ENCODE measurements at places on chromosomes 4 and X.

GRCh38 chr4:21596521-21596920 is 352.1 kb downstream of the KCNIP4 start:
- DNase-seq, result no peak

DNA sequence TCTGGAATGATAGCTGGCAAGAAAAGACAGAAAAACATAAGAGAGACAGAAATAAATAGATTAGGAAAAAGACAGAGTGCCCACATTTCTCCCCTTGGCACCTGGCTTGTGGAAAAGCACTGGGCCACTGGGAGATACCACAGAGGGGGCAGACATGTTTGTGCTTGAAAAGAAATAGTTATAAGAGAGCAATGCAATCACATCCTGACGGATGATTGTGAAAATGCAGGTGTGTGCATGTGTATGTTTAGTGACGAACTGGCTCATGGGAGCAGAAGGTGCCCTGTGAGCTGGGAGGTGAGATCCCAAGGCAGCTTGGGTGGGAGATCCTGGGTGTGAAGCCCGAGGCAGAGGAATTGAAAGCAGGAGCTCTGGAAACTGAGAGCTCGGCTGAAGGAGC is 617.9 kb downstream of the BCOR start:
- DNase-seq, result no peak

DNA sequence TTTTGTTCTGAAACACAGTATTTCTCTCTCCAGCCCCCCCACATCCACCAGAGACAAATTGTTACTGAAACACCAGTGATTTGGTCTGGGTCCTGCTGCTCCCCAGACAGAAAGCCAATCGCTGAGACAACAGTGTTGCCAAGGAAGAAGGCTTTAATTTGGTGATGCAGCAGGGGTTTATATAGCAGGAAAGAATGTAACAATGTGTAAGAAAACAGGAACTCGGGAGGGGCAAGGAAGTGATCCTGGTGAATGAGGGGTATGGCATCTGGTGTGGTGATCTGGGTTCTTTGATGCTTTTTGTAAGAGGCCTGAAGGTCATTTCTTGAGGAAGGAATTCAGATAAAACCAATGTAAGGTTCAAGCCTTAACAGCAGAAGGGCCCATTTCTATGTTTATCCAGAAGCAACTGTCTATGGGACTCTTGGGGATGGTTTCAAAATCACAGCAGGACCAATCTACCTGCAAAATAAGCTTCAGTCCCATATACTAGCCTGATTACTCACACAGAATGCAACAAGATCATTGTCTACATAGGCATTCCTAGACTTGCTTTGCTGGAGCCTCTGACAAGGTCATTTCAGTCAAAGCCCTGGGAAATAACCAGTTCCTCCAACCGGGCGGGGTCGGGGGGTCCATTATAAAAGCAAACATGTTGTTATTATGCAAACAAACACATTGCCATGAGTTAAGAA is 445.2 kb upstream of the ZFP42 start:
- DNase-seq, result no peak

DNA sequence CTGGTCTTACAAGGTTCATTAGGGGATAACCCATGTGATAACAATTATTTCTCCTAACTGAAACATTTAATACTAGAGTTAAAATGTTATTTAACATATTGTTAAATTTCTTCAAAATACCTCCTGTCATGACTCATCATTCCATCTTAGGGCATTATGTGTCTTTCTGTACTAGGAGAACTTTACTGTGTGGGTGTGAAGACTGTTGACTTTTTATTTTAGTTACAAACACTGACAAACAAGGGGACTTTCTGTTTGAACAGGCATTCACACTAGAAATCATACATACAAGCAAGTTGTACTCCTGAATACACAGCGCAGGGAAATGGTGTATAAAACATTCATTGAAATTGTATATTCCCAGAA is 175.9 kb downstream of the FBXW7 start:
- DNase-seq, result no peak

GRCh38 chr4:39544580-39545315 is 17.5 kb upstream of the UGDH start:
- no peak for DNase-seq

DNA sequence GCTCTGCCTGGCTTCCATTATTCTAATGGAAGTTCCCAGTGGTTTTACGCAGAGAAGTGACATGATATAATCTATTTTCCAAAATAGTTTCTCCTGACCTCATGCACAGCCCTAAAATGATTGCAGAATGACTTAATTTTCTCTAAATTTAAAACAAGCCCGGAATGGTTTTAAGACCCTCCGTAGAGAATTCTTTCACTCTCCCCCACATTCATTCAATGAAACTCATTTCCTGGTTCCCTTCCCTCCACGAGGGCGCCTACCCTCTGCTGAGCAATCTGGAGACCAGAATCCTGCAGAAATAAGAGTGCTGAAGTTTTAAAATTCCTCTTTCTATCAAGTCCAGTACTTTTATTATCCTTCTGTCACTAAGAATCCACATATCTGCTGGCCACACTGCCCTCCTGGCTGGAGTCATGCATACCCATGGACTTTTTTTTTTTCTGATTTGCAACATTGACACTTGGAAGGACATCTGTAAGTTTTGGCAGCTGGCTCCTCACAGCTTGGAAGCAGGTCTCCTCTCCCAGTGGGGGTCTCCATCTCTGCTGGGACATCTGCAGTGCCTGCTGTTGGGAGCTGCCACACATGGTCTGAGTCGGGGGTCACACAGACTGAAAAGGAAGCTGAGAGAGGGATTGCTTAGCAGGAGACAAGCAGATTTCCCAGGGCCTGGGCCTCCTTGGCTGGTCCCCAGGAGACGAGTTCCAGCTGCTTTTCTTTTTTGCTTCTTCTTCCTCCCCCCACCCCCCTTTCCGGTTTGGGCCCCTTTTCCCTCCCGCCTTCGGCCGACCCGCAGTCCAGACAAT is 86.1 kb downstream of the SOWAHB start:
- peak; percentile 81 for DNase-seq

DNA sequence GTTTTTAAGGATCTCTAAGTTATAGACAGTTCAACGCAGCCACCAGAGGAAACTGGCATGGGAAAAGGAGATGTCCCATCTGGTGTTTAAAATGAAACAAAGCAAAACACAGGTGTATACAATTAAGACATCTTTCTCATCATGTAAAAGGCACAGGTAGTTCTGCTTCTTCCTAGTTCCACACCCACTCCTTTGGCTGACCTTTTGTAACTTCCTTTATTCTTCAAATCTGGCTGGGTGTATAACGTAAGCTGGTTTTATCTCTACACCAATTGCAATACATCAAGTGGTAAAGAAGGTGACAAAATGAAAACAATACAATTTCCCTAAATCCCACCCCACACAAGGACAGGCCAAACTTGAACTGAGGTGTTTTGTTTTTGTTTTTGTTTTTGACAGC is 27.3 kb upstream of the FBXW7 start:
- no peak for DNase-seq

- no peak for DNase-seq
These were observed 34.7 kb upstream of the AREG start for GRCh38 chr4:74410272-74410671.

DNA sequence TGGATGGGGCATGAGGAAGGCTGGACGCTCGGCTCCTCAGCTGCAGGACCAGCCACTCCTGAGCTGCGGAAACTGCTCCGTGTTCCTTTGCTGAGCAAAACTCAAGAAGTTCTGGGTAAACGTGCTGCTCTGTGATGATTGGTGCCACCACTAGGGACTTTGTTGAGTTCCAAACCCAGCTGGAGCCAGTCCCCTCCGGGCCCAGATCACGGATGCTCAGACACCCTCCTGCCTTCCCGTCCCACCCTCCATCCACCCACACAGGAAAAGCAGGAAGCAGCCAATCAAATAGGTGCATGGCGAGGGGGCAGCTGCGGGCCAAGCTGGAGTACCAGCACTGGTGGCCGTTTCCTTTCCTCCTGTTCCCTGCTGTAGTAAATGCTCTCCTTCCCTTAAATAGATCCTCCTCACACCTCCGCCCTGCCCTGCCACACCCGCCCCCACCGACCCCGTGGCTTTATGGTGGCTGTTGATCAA is 68.0 kb downstream of the ADRA2C start:
- no peak for DNase-seq

- DNase-seq, result no peak
These were observed 67.3 kb downstream of the GLUD2 start for GRCh38 chrX:121114691-121115090.

GRCh38 chr4:108113229-108113628 is 55.5 kb downstream of the LEF1 start:
- no peak for DNase-seq

DNA sequence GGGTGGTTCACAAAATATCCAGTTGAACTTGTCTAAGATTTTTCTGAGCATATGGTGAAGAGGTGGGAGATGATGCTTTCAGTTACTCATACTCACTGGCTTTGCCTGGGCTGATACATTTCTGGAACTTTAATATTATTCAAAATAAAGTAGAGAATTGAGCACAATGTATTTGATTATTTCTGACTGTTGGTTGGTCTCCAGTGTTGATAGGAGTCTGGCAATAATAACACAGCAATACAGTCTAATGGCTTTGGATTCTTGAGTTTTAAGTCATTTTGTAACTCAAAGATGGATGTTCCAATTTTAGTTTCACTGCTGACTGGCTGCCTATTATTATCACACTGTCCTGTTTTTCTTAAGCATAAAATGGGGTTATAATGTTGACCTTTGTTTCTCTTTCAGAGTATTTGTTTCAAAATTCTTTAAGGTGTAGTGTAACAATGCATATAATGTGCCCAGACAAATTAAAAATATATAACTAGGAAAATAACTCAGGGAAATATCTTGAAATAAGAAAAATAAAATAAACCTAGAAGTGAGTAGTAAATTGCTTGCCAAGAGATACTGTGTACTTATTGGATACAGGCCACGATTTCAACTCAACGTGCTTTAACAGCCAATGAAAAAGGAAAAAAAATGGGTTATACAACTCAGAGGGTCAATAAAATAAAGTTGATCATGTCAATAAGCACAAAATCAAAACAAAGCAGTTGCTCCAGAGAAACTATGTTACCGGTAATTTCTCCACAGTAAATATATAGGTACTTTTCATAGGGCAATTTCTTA is 99.0 kb downstream of the ARSJ start:
- no peak for DNase-seq

- DNase-seq, result no peak
These were observed 34.4 kb downstream of the SAGE1 start for GRCh38 chrX:135927897-135928296.

DNA sequence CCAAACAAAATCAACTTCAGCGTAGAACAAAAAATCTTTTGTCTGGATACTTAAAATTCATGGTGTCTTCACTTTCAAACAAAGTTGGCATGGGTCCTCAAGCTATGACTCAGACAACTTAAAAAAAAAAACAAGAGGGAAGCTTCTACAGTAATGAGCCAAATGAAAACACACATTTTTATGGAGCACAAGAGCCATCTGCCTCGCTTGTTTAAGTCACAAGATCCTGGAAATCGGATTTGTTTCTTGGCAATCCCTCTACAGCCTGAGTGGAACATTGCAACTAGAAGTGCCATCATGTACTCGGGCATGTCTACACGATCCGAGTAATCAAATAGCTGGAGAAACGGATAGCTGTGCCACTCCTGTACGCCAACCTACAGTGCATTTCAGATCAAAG is 22.6 kb downstream of the LAMP2 start:
- DNase-seq, result peak; percentile 69

GRCh38 chr4:155025762-155026457 is 182.5 kb upstream of the NPY2R start:
- no peak for DNase-seq

GRCh38 chrX:150690126-150690525 is 3.1 kb upstream of the MTMR1 start:
- no peak for DNase-seq

GRCh38 chr4:27278615-27279375 is 418.2 kb downstream of the STIM2 start:
- no peak for DNase-seq

- no peak for DNase-seq
These were observed 2.9 kb downstream of the SLC30A9 start for GRCh38 chr4:41992967-41993857.

DNA sequence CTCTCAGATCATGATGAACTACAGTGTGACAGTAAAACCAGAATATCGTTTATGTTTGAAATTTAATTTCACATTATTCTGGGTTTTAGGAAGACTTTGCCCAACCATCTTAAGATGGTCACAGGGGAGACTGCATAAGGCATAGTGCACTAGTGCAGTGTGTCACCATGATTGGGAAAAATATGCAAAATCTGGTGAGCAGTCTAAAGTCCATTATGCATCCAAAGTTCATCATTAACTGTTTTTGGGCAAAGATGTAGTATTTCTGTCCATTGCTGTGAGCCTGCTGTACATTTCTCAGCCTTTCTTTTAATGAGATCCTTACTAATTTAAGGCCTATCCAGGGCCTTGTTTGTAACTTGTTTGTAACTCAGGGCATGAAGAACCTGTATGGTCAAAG is 11.3 kb upstream of the MFAP3L start:
- DNase-seq, result no peak

- DNase-seq, result no peak
These were observed 899.2 kb downstream of the FAT4 start for GRCh38 chr4:126213996-126214395.

GRCh38 chr4:99647071-99647470 is 10.6 kb downstream of the C4orf54 start:
- no peak for DNase-seq

DNA sequence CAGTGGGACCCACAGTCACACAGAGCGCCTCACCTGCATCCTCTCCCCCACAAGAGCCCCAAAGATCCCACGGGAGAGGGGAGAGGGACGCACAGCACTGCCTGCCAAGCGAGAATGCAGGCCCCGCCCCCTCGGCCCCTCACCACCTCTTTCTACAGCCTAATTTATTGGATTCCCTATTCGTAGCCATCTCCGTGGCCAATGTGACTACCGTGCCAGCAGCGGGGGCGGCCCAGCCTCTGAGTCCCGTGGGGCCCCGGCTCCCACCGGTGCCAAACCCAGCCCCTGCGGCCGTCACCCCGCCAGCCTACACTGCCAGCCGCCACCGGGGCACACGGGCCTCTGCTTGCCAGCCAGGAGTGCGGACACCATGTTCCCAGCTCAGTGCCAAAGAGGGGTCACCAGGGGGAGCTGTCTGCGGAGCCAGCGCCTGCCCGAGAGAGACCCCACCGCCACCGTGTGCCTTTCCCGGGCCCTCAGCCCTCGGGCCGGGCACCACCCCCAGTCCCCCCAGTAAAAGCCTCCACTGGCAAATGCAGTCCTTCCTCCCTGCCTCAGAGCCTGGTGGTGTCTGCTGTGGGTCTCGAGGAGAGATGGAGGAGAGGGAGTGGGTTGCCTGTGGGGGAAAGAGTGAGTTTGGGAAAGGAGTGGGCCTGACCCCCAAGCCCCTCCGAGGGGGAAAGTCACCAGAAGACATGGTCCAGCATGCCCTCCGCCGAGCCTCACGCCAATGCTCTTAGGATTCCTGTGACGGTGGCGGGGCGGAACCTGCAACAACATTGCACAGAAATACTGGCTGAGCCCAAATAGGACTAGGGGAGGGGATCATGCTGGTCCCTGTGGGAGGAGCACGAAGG is 19.6 kb upstream of the PLXNB3 start:
- DNase-seq, result no peak

- no peak for DNase-seq
These were observed 59.0 kb downstream of the REELD1 start for GRCh38 chr4:146273204-146273901.

GRCh38 chr4:21155367-21155766 is 455.1 kb downstream of the PACRGL start:
- DNase-seq, result no peak

All from DMS 273 treated with DMSO at 0.1 percent for 48 hours (cell line).